ENCODE measurements at places on chromosomes 12 and 14.

DNA sequence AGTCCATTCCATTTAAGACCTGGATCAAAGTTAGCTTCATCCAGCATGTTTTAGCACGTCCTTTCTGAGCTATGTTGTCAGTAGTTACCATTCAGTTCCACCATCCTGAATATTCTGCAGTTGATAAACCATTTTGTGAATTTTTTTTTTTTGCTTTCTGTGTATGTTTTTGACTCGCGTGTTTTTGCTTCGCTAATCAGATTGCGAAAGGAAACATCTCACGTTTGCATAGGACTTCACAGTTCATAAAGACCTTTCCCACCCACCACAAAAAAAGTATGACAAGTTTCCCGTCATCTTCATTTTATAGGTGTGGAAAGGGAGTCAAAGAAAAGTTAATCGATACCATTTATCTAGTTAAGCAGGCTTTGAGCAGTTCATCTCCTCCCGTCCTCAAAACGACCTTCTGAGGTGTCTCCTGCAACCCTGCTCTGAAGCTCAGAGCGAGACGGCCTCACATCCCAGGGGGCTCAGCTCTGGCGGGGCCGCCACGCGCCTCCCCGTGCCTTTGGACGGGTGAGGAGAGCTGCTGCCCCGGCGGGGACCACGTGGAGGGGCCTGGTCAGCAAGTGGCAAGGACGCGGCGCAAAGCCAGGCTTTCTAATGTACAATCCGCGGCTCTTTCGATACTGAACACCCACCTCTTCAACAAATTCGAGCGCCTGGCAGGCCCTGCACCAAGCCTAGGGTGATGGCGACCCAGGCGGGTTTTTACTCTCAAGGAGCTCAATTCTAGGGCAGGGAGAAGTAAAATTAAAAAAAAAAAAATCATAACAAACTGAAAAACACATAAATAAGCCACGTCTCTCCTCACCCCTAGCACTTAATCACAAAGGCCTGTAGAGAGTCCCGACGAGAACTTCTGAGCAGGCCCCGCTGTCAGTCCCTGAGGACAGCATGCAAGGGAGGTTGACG, 988 bp upstream of the TMEM263 start:
- DNase-seq, result peak; percentile 40

GRCh38 chr12:2390133-2390532, 337.3 kb downstream of the CACNA1C start:
- no peak for DNase-seq

GRCh38 chr12:1864867-1865266, 44.5 kb downstream of the LRTM2 start:
- DNase-seq, result no peak

DNA sequence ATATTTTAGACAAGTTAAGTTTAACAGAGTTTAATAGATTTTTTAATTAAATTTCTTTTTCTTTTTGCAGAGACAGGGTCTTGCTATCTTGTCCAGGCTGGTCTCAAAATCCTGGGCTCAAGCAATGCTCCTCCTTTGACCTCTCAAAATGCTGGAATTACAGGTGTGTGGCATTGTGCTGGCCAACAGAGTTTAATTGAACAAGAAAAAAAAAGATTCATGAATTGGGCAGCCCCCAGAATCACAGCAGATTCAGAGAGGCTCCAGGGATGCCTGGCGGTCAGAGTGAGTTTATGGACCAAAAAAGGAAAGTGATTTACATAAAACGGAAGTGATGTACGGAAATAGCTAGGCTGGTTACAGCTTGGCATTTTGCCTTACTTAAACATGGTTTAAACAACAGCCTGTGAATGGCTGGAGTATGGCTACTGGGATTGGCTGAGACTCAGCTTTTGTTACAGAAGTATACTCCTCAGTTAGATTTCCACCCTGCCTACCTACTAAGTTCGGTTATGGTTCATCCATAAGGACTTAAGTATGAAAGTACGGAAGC, 14.5 kb upstream of the TESPA1 start:
- no peak for DNase-seq

DNA sequence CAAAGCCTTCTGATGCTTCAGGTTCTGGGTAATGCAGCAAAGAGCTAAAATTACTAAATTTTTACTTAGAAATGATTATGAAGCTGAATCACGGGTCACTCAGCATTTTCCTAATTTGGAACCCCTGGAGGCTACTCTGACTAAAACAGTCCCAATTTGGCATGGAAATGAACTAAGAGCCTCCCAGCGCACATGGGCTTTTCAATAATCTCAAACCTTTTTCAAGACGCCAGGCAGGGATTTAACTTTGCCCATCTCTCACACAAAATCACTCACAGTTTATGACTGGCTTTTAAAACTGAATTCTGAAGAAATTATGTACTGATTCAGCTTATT, 68.3 kb downstream of the LLPH start:
- no peak for DNase-seq

- no peak for DNase-seq
Observed at GRCh38 chr12:110728628-110729027, 14.1 kb downstream of the PPP1CC start.

- no peak for DNase-seq
Observed at GRCh38 chr14:34489324-34489723, 27.3 kb upstream of the SPTSSA start.

GRCh38 chr14:58307597-58308316, 9.4 kb downstream of the ARID4A start:
- no peak for DNase-seq

DNA sequence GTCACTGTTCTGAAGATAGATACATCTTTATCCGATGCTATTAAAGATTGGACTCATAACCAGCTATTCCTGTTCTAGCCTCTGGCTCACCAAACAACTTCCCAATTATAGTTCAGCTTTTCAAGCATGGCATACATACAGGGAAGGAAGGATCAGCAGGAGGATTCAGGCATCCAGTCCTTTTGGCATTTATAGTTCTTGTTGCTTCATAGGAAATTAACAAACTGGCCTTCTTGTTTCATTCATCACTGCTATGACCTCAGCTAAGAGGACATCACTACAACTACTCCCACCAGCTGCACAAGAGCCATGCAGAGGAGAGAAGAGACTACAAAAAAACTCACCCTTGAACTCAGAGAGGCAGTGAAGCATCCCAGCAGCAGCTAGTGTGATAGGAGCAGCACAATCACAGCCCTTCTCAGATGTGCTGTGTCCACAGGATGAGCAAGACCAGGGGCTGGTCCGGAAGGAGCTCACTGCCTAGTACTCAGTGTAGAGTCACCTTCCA, 100.5 kb downstream of the SPTSSA start:
- DNase-seq, result no peak

DNA sequence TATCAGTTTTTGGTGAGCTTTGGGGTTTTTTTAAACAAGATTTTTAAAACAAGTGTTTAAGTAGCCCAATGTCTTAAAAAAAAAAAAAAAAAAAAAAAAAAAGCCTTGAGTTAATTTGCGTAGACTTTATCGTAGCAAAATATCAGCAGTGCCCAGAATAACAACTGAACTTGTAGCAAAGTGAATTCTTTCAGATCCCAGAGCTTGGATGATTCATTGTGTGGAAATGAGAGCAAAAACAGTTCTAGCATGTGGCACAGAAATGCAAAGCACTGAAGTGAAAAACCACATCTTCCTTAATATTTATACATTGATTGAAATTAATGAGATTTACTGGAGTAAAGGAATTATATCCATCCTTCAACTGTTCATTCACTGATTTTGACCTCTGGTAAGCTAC, 258.1 kb downstream of the EGLN3 start:
- DNase-seq, result no peak

GRCh38 chr12:1980282-1980681, 24.0 kb downstream of the DCP1B start:
- DNase-seq, result no peak

DNA sequence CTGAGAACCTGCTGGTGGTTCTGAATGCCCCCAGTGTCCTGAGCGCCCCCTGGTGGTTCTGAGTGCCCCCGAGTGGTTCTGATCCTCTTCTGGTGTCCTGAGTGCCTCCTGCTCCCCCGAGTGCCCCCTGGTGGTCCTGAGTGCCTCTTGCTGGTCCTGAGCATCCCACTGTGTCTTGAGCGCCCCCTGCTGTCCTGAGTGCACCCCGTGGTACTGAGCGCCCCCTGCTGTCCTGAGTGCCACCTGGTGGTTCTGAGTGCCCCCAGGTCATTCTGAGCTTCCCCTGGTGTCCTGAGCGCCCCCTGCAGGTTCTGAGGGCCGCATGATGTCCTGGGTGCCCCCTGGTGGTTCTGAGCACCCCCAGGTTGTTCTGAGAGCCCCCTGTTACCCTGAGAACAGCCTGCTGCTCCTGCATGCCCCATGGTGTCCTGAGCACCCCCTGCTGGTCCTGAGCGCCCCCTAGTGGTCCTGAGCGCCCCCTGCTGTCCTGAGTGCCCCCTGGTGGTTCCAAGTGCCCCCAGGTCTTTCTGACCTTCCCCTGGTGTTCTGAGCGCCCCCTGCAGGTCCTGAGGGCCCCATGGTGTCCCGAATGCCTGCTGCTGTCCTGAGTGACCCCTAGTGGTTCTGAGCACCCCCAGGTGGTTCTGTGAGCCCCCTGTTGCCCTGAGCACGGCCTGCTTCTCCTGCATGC, 1165.4 kb downstream of the TMEM121 start:
- peak; percentile 1 for DNase-seq

DNA sequence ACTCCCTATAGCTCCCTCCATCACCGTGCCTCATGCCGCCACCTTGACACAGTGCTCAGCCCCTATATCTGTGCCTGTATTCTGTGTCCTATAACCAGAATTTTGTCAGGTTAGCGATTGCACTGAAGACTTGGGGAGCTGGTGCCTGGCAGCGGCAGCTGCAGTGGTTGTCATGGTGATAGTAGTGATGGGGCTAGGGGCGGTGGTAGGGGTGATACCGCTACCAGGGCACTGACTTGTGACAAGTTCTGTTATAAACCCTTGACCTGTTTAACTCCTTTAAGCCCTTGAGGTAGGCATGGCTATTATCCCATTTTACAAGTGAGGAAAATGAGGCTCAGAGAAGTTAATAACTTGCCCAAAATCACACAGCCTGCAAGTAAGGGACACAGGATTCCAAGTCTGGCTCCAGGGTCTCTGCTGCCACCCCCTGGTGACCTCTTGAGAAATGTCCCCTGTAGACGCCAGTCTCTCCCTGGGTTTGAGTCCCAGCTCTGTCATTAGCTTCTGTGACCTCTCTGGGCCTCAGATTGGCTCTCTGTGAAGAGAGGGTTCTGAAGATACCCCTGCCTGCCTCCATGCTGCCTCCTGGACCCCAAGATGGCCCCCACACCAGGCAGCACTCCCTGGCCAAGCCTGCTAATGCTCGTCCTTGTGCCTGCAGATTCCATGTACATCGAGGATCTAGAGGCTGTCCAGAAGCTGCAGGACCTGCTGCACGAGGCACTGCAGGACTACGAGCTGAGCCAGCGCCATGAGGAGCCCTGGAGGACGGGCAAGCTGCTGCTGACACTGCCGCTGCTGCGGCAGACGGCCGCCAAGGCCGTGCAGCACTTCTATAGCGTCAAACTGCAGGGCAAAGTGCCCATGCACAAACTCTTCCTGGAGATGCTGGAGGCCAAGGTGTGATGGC, 121.9 kb downstream of the ESRRB start:
- no peak for DNase-seq

DNA sequence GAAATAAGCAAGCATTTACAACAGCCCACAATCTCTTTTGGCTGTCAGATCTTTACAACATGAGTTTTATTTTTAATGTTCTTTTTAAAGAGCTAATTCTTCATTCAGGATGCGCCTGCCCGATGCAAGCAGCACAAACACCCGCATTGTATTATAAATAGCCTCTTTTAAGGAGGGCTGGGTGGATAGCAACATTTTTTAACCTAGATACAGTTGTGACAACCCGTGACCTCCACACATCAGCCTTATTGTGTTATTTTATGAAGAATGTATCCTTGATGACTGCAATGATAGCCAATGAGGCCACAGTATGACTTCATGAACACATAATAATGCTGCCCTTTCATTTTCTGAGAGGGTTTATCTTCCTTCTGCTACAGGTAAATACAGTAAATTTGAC, 173.7 kb downstream of the FOXN3 start:
- DNase-seq, result no peak

DNA sequence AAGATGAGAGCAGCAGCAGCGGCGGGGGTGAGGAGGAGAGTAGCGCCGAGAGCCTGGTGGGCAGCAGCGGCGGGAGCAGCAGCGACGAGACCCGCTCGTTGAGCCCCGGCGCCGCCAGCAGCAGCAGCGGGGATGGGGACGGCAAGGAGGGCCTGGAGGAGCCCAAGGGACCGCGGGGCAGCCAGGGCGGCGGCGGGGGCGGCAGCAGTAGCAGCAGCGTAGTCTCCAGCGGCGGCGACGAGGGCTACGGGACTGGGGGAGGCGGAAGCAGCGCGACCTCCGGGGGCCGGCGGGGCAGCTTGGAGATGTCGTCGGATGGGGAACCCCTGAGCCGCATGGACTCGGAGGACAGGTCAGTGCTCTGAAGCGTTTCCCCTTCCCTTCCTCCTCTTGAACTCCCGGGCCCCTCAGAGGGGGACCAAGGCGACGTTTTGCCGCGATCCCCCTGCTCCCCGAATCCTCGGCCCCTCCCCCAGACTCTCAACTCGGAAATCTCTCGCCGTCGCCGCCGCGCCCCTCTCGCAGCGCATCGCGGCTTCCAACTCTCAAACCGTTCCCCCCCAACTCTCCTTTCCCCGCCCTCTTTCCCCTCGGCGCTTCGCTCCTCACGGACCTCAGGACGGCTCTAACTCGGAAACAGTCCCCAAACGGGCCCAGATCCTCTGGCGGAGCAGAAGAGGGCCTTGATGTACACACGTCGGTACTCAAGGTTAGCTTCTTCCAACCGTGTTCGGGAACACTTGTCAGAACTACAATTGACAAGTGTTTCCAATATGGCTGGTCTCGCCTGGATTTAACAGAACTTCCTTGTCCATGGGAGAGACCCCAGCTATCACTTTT, 947 bp downstream of the AEBP2 start:
- DNase-seq, result peak; percentile 49

DNA sequence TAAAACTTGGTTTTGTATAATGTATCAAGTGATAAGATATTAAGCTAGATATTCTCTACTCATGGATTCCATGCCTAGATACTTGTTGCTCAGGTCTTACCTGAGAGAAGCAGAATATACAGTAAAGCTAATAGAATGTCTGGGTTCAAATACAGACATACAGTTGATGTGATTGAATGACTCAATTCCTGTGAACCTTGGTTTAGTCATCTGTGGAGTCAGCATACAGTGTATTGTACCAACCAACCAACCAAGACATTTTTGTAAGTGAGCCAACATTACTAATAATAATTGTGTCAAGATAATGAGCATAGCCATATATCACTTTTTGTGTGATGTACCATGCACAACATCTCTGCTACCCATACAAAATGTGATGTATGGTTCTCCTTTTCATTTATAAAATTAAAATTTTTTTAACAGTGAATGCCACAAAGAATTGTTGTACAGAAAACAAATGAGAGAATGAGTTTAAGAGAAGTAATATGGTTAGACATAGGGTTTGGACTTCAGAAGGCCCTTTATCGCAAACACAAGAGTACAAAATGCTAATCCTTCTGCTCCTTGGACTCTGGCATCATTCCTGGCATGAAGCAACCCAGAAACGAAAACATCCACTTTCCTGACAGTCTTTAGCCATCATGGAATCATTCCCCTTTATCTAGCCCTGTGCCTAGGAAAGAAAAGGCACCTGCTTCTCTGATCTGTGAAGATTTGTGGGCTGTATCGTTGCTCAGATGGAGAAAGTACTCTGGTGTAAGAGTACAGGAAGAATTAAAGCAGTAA, 977.2 kb upstream of the USP15 start:
- no peak for DNase-seq

GRCh38 chr14:100525615-100526014, 61.6 kb downstream of the BEGAIN start:
- peak; percentile 64 for DNase-seq

GRCh38 chr12:74626397-74626796, 88.8 kb downstream of the ATXN7L3B start:
- DNase-seq, result no peak

All from cerebellar cortex (tissue), 1 donor.